ENCODE measurements at places on chromosomes 4 and X. TPM values are rescaled to one million over a fixed set of nuclear protein-coding genes. Genes with fewer than 3 reads are reported as not detected.

CITED1 gene
- polyA plus RNA-seq: not detected

SH3BP2 gene
- polyA plus RNA-seq: 29.6 TPM

VCX3A gene
- polyA plus RNA-seq: not detected

PHOX2B gene
- polyA plus RNA-seq: not detected

GYPB gene
- polyA plus RNA-seq: not detected

KLF8 gene
- 5.4 TPM for polyA plus RNA-seq

ATP8A1 gene
- 4.4 TPM for polyA plus RNA-seq

DMRTC1 gene
- 0.45 TPM for polyA plus RNA-seq

NSG1 gene
- polyA plus RNA-seq: 70.1 TPM
